ENCODE measurements at places on chromosomes 16 and 17. TPM values are rescaled to one million over a fixed set of nuclear protein-coding genes. Genes with fewer than 3 reads are reported as not detected.

DNA sequence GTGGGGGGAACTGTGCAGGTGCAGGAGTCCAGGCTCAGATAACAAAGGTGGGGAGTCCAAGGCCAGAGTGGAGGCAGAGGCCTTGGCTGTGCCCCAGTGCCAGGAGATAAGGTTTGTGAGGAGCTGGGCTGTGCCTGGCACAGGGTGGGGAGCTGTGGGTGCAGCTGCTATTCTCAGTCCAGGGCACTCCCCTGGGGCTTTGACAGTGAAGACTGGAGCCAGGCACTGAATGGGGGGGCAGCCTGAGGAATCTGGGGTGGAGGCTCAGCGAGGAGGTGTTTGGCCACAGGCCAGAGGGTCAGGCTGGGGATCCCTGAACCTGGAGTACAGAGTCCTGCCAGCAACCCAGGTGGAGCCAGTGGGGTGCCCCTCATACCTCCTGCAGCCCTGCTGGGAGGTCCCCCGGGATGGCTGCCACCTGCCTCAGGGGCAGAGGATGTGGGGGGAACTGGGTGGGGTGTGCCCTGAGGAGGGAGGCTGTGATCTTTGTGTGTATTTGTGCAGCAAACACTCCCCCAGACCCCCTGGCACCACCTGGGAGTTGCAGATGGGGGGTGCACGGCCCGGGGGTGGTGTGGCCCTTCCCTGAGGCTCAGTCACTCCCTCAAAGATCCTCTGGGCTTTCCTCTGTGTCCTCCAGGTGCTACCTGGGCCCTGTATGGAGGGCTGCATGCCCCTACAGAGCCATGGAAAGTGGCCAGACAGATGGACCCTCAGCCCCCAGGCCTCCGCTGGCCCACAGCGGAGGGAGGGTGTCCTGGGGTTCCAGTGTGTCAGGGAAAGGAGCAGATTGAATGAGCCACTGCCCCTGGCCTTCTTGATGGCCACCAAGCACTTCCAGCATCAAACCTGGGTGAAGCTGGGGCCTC, 44.5 kb upstream of the SMPD3 start:
- DNase-seq = peak; percentile 81

Gene CCL16
- total RNA-seq = 0.78 TPM

Gene DRC3
- total RNA-seq = 2.9 TPM

GRCh38 chr16:23857881-23858269, 22.1 kb downstream of the PRKCB start:
- no peak for DNase-seq

Gene FTO
- total RNA-seq = 47.5 TPM

Gene NETO2
- 3.0 TPM for total RNA-seq

All from body of pancreas (tissue), 4 donors.